ENCODE measurements at places on chromosomes 4 and X.
A peak's percentile ranks its signal among the peaks of the same experiment; 100 is the strongest.

- no peaks in the 10 kb centered on the region for H3K4me1 ChIP-seq
- DNase-seq: peak; percentile 24
- H3K36me3 ChIP-seq: no peaks in the 10 kb centered on the region
- no peak overlapping the region for H3K27ac ChIP-seq
- no peaks in the 10 kb centered on the region for H3K27me3 ChIP-seq
- no peak overlapping the region for H3K4me3 ChIP-seq
Measured at GRCh38 chrX:35664833-35665232, 133.3 kb upstream of the MAGEB16 start.

DNA sequence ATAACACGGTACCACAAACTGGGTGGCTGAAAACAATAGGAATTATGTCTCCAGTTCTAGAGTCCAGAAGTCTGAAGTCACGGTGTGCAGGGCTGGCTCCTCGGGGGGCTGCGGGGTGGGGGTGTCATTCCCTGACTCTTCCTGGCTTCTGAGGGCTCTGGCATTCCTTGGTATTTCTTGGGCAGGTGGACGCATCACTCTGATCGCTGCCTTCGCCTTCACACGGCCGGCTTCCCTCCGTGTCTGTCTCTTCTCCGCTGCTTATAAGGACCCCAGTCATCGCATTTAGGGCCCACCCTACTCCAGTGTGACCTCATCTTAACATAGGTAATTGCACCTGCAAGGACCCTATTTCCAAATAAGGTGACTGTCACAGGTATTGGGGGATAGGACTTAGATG lies 134.6 kb downstream of the CPZ start:
- H3K27ac ChIP-seq: no peak overlapping the region
- no peak overlapping the region for H3K4me3 ChIP-seq
- DNase-seq: no peak

DNA sequence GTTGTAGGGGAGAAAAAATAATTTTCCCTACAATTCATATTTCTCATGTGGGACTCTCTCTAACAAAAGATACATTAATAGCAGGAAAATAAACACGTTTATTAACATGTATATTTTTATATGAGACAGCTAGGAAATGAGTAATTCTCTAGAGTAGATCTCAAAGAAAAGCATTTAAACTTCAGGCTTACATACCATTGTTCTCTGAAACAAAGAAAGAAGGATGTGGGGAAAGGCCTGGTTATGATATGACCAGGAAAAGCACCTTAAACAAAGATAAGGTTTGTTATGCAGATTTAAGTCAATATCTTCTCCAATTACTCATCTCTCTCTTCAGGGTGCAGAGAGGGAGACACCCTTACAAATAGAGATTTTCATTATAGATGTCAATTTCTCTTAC lies 131.3 kb downstream of the SLC7A11 start:
- no peak overlapping the region for H3K4me3 ChIP-seq
- H3K27me3 ChIP-seq: no peaks in the 10 kb centered on the region
- H3K27ac ChIP-seq: no peak overlapping the region
- DNase-seq: no peak

DNA sequence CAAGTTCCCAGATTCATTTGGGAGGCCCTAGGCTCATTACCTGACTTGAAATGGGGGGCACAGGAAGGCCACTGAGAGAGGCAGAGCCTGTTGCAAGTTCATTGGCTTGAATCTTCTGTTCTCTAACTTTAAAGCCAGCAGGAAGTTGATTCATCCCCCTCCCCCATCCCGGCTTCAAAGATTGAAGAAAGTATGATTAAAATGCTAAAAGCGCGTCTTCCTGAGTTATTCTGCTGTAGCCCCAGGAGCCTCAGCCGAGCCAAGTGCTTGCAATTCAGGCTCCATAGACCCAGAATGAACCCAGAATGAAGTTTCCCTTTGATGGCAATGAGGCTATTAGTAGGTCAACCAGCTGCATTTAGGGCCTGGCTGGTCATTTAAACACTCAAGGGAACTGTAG lies 14.7 kb downstream of the CHST7 start:
- peak; percentile 8 for DNase-seq
- no peaks in the 10 kb centered on the region for H3K27me3 ChIP-seq
- no peaks in the 10 kb centered on the region for H3K36me3 ChIP-seq
- H3K4me1 ChIP-seq: peaks cover 11% of the 10 kb centered on the region

GRCh38 chrX:12741416-12741815 lies 49.8 kb upstream of the PRPS2 start:
- no peak overlapping the region for H3K4me3 ChIP-seq
- no peak overlapping the region for H3K27ac ChIP-seq
- H3K27me3 ChIP-seq: no peaks in the 10 kb centered on the region
- H3K4me1 ChIP-seq: no peaks in the 10 kb centered on the region
- DNase-seq: no peak

GRCh38 chrX:49995795-49996455 lies 73.5 kb downstream of the CLCN5 start:
- H3K4me1 ChIP-seq: no peaks in the 10 kb centered on the region
- H3K36me3 ChIP-seq: no peaks in the 10 kb centered on the region
- no peak for DNase-seq
- no peak overlapping the region for H3K27ac ChIP-seq

- no peaks in the 10 kb centered on the region for H3K4me1 ChIP-seq
Measured at GRCh38 chrX:150253959-150254620, 109.0 kb upstream of the MAMLD1 start.

DNA sequence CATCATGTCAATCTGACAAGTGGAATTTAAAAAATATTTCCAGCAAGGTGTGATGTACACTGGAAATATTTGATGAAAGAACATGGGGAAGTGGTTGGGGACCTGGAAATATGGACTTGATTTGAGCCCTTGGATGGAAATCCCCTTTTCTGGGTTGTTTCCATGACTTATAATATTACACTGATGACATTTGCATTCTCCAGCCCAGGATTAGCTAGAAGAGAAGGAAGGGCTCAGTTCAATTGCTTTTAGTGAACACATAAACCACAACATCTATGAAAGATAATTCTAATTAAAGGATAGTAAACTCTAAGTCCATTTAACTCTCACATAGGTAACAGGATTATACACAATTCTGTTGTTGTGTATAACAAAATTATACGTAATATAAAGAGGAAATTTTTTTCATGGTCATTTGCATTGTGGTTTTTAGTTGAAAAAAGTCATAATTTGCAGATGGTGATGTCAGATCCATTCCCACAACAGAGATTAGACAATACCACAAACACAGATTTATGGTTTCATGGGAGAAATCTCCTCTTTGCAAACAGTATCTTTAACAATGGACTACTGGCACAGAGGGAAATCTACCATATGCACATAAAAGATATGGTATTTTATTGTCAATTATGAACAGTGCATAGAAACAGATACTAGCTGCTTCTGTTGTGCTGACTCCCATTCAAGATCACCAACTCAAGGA lies 126.5 kb downstream of the DKK2 start:
- no peak for DNase-seq
- no peaks in the 10 kb centered on the region for H3K36me3 ChIP-seq
- no peak overlapping the region for H3K27ac ChIP-seq
- H3K27me3 ChIP-seq: no peaks in the 10 kb centered on the region
- H3K4me1 ChIP-seq: no peaks in the 10 kb centered on the region
- no peak overlapping the region for H3K4me3 ChIP-seq

DNA sequence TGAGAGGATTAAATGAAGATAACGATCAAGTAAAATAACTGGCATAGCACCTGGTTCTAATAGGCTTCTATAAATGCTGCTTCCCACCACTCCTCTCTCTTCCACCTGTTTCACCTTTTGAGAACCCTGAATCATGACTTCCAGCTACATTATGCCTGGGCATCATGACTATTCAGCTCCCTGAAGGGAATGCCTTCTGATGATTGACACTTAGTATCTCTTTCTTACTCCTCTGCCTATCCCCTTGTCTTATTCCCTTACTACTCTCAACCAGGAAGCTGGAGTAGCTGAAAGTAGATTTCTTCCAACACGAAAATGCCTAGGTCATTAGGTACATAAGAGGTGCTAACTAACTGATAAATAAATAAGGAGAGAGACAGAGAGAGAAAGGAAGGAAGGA lies 24.7 kb upstream of the CXCL8 start:
- no peak overlapping the region for H3K4me3 ChIP-seq
- no peak overlapping the region for H3K27ac ChIP-seq
- H3K36me3 ChIP-seq: no peaks in the 10 kb centered on the region
- H3K27me3 ChIP-seq: no peaks in the 10 kb centered on the region
- H3K4me1 ChIP-seq: peaks cover 5% of the 10 kb centered on the region

GRCh38 chr4:6119507-6120020 lies 80.8 kb downstream of the JAKMIP1 start:
- no peak overlapping the region for H3K27ac ChIP-seq
- DNase-seq: no peak
- no peaks in the 10 kb centered on the region for H3K4me1 ChIP-seq
- H3K4me3 ChIP-seq: no peak overlapping the region
- no peaks in the 10 kb centered on the region for H3K27me3 ChIP-seq

GRCh38 chr4:136864604-136865185 lies 667.6 kb downstream of the PCDH18 start:
- no peaks in the 10 kb centered on the region for H3K27me3 ChIP-seq
- no peaks in the 10 kb centered on the region for H3K4me1 ChIP-seq
- H3K27ac ChIP-seq: no peak overlapping the region
- DNase-seq: no peak
- H3K36me3 ChIP-seq: no peaks in the 10 kb centered on the region
- H3K4me3 ChIP-seq: no peak overlapping the region

- no peaks in the 10 kb centered on the region for H3K27me3 ChIP-seq
- no peaks in the 10 kb centered on the region for H3K4me1 ChIP-seq
- no peak overlapping the region for H3K27ac ChIP-seq
- no peak overlapping the region for H3K4me3 ChIP-seq
- no peaks in the 10 kb centered on the region for H3K36me3 ChIP-seq
Measured at GRCh38 chrX:154484255-154485149, 1.9 kb downstream of the UBL4A start.

DNA sequence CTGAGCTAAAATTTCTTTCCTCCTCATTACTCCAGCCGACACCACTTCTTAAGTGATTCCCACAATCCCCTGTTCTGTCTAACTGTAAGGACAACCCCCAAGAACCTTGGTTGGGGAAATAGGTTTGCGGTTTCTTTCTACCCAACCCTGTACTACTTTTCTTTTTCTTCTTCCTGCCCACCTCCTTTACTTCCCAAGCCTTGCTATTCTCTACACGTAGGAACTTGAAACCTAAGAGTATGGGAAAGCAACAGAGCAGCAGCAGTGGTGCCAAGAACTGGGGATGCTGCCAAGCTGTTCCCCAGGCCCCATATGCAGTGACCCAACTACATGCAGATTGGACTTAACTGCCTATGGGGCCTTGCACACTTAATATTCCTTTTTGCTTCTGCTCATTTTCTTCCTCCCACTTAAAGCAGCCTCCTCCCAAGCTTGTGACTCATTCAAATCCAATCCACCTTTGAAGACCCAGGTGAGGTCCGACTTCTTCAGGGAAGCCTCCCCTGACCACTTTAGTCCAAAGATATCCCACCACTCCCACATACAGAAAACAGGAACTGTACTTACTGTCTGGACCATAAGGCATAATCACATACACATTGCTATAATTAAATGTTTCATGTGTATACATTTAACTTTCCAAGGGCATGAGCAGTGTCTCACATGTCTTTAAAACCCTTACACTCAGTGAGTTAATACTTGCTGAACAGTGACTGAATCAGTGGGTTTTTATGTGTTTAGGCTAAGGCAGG lies 1.7 kb downstream of the FAM120C start:
- no peaks in the 10 kb centered on the region for H3K27me3 ChIP-seq
- H3K4me1 ChIP-seq: no peaks in the 10 kb centered on the region
- H3K36me3 ChIP-seq: no peaks in the 10 kb centered on the region
- no peak overlapping the region for H3K27ac ChIP-seq
- H3K4me3 ChIP-seq: no peak overlapping the region

DNA sequence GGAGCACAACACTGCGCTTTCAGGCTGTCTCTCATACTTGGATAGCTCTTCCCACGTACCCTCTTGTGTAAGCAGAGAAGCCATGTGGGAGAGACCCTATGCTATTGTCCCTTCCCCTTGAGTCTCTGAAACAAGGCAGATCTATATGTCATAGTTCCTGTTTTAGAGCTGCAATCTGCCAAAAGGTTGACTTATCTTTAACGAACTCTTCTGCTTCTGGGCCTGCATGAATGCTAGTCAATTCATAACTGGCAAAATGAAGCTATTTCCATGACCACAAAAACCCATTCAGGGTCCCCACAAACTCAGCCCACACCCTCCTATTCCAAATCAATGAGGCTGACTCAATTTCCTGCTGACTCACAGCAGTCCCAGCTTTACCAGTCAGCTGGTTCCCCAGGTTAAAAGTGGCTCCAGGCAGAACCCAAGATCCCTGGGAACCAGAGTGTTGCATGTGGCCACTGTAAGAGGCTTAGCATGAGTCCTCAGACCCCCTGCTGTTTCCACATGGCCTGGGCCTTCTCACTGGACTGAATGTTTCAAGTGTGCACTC lies 25.3 kb upstream of the SOD3 start:
- DNase-seq: no peak
- H3K27me3 ChIP-seq: no peaks in the 10 kb centered on the region
- H3K27ac ChIP-seq: no peak overlapping the region
- H3K4me3 ChIP-seq: no peak overlapping the region
- H3K4me1 ChIP-seq: peaks cover 3% of the 10 kb centered on the region

GRCh38 chrX:107968623-107969022 lies 13.5 kb downstream of the TEX13B start:
- H3K4me3 ChIP-seq: no peak overlapping the region
- no peaks in the 10 kb centered on the region for H3K4me1 ChIP-seq
- no peaks in the 10 kb centered on the region for H3K36me3 ChIP-seq

GRCh38 chr4:1770791-1771231 lies 22.3 kb upstream of the FGFR3 start:
- peaks cover 10% of the 10 kb centered on the region for H3K4me1 ChIP-seq
- DNase-seq: no peak
- no peak overlapping the region for H3K4me3 ChIP-seq
- no peaks in the 10 kb centered on the region for H3K36me3 ChIP-seq
- H3K27ac ChIP-seq: no peak overlapping the region
- no peaks in the 10 kb centered on the region for H3K27me3 ChIP-seq

- no peaks in the 10 kb centered on the region for H3K4me1 ChIP-seq
- no peak overlapping the region for H3K4me3 ChIP-seq
- no peak for DNase-seq
- no peaks in the 10 kb centered on the region for H3K27me3 ChIP-seq
Measured at GRCh38 chrX:27078371-27078770, 384.8 kb downstream of the PPP4R3C start.

DNA sequence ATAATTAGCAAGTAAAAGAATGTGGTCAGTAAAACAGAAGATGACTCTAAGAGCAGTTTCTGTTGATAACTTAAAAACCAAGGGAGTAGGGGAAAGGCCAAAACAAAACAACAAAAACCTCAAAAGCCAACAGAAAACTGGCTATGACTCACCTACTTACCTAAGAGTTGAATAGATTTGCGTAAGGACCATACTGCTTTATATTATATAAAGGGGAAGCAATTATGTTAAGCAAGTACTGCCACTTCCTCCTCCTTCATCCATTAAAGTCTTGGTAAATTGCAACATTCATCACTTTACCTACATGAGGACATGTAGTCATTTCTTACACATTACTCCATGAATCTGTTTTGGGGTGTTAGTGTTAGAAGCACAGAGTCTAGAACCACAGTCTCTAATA lies 85.9 kb upstream of the FAM47A start:
- H3K4me3 ChIP-seq: no peak overlapping the region
- H3K27ac ChIP-seq: no peak overlapping the region
- no peaks in the 10 kb centered on the region for H3K27me3 ChIP-seq
- no peaks in the 10 kb centered on the region for H3K36me3 ChIP-seq

All from thyroid gland (tissue), 4 donors.